ENCODE measurements at places on chromosomes 6 and 20.

DNA sequence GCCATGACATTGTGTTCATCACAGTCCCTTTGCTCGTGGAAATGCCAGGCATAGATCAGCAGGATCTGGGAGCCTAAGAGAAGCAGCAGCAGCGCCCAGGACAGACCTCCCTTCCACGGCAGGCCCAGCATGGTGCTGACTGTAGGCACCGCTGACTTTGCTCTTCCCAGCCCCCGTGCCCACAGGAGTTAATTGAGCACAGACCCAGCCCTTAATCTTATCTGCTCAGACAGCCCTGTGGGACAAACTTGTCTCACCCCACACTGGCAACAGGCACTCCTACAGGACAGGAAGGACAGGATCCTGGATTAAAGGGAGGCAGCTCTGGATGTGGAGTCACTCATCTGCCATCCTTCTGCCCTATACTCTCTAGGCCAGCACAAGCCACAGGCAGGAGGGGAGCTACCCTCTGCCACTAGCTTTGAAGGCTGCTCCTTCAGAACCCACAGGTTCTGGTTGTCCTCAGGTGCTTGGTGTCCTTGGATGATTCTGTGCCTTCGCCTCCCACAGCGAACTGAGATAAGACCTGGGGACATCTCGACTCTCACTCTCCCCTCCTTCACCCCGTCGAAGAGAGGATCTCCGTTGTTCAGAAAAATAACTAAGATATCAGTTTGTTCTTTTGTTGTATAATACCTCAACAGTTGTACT lies at the start of gene CST9L:
TSS of gene CST9L (minus strand) at position 165 of the 651 bp plus-strand sequence. CDS start at position 131, 34 bp downstream.
- DNase-seq: no peak

GRCh38 chr20:50417484-50418235 lies 92.5 kb upstream of the PTPN1 start:
- no peak for DNase-seq

DNA sequence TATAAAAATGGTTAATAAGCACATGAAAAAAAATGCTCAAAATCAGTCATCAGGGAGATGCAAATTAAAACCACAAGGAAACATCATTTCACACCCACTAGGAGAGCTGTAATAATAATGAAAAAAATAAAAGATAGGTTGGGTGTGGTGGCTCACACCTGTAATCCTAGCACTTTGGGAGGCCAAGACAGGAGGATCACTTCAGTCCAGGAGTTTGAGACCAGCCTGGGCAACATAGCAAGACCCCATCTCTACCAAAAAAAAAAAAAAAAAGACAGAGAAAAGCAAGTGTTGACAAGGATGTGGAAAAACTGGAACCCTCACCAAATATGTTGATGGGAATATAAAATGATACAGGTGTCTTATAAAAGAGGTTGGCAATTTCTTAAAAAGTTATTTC lies 3.0 kb upstream of the MYLK4 start:
- no peak for DNase-seq

GRCh38 chr20:22688485-22688884 lies 104.1 kb upstream of the FOXA2 start:
- DNase-seq: no peak

DNA sequence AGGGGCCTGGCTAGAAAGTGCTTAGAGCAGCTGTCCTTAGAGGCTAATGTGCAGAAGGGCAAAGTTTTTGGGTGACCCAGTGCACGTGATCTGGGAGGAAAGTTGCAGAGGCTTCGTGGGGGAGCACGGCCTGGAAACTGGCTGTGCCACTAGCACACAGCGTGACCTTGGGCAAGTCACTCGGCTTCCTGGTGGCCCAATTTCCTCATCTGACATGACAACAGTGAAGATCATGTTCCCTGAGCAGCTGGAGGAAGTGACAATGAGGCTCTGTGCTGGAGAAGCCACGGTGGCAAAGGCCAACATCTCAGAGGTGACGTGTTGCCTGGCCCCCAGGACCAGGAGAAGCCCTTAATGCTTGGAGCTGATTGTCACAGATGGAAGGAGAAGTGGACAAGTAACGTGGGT lies 99.5 kb downstream of the FOXC1 start:
- DNase-seq: no peak

Data from stimulated activated CD4-positive, alpha-beta T cell treated with anti-CD3 and anti-CD28 coated beads, Interleukin-1b, Interleukin-23, amount 100 ng/mL, for 1 hour (primary cell).